Activated B cell treated with CpG ODN at 0.5 μM for 24 hours (primary cell): ENCODE measurements at places on chromosomes 7 and 10.

GRCh38 chr7:38978491-38978890 lies 782 bp downstream of the POU6F2 start:
- DNase-seq, result no peak
- no peak overlapping the region for H3K4me3 ChIP-seq
- no peak overlapping the region for H3K27ac ChIP-seq
- no peaks in the 10 kb centered on the region for H3K36me3 ChIP-seq

GRCh38 chr10:52194191-52194590 lies 119.9 kb upstream of the DKK1 start:
- no peaks in the 10 kb centered on the region for H3K4me1 ChIP-seq
- no peak overlapping the region for H3K27ac ChIP-seq
- H3K27me3 ChIP-seq, result no peaks in the 10 kb centered on the region

GRCh38 chr10:124248056-124249045 lies 155.0 kb upstream of the CHST15 start:
- no peak overlapping the region for H3K27ac ChIP-seq
- peaks cover 38% of the 10 kb centered on the region for H3K4me1 ChIP-seq
- H3K27me3 ChIP-seq, result no peaks in the 10 kb centered on the region
- no peak overlapping the region for H3K4me3 ChIP-seq
- no peak for DNase-seq

GRCh38 chr7:96579119-96579518 lies 130.5 kb downstream of the SEM1 start:
- DNase-seq, result no peak
- H3K27me3 ChIP-seq, result no peaks in the 10 kb centered on the region
- H3K4me1 ChIP-seq, result no peaks in the 10 kb centered on the region
- H3K36me3 ChIP-seq, result no peaks in the 10 kb centered on the region

DNA sequence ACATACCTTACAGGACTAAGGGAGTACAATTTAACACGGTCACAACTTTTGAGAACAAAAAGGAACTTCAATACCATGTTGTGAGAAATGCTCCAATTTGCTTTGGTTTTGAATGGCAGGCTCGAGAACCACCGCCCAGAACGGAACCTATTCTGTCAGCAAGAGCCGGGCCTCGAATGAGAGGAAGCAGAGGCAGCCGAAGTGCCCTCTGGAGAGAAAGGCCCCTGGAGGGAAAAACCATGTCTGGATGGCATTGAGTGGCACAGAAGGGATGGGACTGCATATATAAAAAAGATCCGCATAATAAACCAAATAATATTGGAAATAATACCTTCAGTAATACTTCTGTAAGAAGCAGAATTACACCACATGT lies 85.6 kb downstream of the CHST15 start:
- no peaks in the 10 kb centered on the region for H3K4me1 ChIP-seq
- H3K27ac ChIP-seq, result no peak overlapping the region
- DNase-seq, result no peak
- H3K27me3 ChIP-seq, result no peaks in the 10 kb centered on the region
- peaks cover 63% of the 10 kb centered on the region for H3K36me3 ChIP-seq

DNA sequence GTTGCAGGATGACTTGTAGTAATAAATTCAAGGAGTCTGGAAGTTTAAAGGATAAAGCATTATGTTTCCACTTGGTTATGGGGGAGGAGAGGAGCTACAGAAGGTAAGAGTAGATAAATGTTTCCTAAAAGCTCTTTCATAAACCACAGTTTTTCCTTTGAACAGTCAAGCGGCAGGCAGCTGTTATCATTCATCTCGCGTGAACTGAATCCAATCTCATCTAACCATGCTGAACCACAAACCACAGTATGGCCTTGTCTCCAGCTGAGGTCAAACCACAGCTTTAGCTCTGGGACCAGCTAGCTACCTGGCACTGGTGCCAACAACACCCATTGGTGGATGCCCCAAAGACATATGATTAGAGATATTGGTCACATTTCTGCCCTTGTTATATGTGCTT lies 63.3 kb downstream of the NOC3L start:
- H3K27me3 ChIP-seq, result peaks cover 44% of the 10 kb centered on the region
- no peak overlapping the region for H3K4me3 ChIP-seq
- H3K4me1 ChIP-seq, result no peaks in the 10 kb centered on the region
- no peaks in the 10 kb centered on the region for H3K36me3 ChIP-seq

DNA sequence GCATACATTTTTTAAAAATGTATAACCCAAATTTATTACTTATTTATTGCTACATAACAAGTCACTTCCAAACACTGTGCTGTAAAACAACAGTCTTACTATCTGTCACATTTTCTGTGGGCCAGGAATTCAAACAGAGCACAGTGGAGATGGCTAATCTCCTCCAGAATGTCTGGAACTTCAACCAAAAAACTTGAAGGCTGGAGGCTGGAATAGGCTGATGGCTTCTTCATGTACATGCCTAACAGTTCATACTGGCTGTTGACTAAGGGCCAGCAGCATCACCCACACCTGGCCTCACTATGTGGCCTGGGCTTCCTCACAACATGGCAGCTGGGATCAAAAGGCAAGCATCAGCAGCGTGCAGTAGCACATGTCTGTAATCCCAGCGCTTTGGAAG lies 92.4 kb upstream of the KMT2E start:
- no peaks in the 10 kb centered on the region for H3K27me3 ChIP-seq
- H3K4me1 ChIP-seq, result peaks cover 5% of the 10 kb centered on the region
- no peak for DNase-seq
- H3K36me3 ChIP-seq, result no peaks in the 10 kb centered on the region
- no peak overlapping the region for H3K4me3 ChIP-seq

DNA sequence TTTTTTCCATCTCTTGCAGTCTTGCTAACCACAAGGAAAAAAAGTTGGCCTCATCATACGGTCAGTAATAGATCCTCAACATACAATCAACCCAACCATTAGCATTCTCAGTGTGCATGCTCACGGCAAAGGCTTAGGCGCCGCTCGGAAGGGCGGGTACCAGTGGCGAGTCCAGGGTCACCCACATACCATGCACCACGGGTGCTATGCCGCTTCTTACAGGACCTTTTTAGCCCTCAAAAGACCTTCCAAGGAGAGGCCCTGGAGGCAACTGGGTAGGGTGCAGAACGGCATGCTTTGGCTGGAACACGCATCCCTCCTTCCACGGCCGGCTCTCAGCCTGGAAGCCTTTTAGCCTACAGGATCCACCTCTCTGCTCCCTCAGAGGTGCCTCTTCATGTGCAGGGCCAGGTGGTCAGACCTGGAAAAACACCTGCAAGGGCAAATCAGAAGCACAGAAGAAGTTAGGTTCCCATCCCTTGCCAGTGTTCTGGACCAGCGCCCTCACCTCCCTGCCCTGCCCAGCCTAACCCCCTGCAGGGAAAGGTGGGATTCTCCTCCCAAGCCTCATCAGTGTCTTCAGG lies 5.8 kb downstream of the KLF6 start:
- H3K36me3 ChIP-seq, result peaks cover 95% of the 10 kb centered on the region
- no peak for DNase-seq
- peaks cover 70% of the 10 kb centered on the region for H3K4me1 ChIP-seq
- peak overlapping the region; percentile 36 for H3K27ac ChIP-seq
- H3K27me3 ChIP-seq, result no peaks in the 10 kb centered on the region

DNA sequence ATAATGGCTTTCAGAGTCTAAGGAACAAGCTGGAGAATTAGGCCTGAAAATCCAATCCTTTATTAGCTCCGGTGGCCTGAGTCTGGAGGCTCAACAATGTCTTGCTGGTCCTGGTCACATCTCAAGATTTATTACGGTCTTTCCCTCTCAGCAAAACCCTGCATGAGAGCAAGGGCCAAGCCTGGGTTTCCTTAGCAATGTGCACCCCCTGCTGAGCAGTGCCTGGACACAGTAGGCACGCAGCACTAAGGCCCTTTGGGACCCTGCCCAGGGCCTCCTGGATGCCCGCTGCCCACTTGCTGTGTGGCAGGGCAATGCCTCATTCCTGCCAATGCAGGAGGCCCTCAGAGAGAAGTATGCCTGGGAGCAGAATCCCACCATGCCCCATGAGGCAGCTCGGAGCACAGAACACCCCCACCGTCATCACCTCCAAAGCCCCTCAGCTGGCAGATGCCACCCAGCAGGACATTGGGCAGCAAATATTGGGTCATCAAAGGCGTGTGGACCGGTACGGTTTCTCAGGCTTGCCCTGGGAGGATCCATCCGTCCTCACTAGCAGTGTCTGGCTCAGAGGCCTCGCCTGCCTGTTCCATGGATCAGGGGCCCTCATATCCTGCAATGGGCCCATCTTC lies 156.4 kb downstream of the OAT start:
- no peaks in the 10 kb centered on the region for H3K36me3 ChIP-seq
- H3K27me3 ChIP-seq, result no peaks in the 10 kb centered on the region
- DNase-seq, result no peak

DNA sequence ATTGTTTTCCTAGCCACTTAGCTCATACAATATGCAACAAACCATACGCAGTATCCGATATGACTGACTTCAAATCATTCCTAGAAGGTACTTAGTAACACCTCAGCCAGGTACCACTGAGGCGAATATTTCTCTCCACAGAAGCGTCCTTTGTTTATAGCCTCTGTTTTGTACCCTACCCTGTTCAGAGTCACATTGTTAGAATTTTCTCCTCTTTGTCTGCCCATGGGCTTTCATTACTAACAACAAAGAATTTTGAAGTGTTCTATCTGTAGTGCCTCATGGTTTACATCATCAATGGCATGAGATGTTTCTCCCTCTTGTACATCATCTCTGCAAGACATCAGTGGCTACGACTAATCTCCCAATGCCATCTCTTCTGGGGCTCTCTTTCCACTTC lies 212.4 kb upstream of the GLI3 start:
- no peak for DNase-seq
- no peak overlapping the region for H3K27ac ChIP-seq

GRCh38 chr7:81327468-81328266 lies 408.8 kb upstream of the SEMA3C start:
- no peak overlapping the region for H3K4me3 ChIP-seq
- no peak overlapping the region for H3K27ac ChIP-seq
- H3K27me3 ChIP-seq, result no peaks in the 10 kb centered on the region
- H3K4me1 ChIP-seq, result no peaks in the 10 kb centered on the region

DNA sequence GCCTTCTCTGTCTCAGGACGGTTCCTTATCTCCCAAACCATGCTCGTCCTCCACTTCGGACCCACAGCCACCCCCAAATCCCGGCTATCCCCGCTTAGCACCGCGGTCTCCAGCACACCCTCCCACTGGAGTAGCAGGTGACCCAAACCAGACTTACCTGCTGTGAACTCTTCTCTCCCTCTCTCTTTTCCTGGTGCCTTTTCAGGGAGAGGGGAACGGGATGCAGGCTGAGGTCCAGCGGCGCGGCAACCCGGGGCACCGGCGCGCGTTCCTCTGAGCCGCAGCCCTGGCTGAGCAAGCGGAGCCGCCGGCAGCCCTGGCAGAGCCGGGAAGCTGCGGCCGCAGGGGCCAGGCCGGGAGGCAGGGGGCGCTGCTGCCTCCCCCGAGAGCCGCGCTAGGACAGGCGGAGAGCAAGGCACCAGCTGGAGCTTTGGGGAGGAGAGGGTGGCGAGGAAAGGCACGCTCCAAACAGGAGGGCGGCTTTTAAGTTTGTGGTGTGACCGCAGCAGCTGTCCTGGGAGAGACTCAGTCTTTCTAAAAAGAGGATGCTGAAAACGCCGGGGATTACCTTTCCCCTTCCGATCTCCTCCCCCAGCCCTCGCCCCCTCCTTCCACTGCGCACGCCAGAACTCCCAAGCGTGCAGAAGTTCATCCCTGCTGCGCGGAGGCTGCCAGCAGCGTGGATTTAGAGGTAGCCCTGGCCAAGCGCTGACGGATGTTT lies at the start of gene SEMA3D:
TSS of gene SEMA3D (minus strand) at position 536 of the 721 bp plus-strand sequence. CDS start 65,165 bp downstream, outside the sequence.
- H3K36me3 ChIP-seq, result no peaks in the 10 kb centered on the region
- peaks cover 22% of the 10 kb centered on the region for H3K27me3 ChIP-seq
- peaks cover 21% of the 10 kb centered on the region for H3K4me1 ChIP-seq
- peak within 1 kb of the TSS; percentile 83 for H3K4me3 ChIP-seq
- H3K27ac ChIP-seq, result no peak within 1 kb of the TSS
- DNase-seq, result peak; percentile 61

- H3K27me3 ChIP-seq, result no peaks in the 10 kb centered on the region
- no peaks in the 10 kb centered on the region for H3K36me3 ChIP-seq
- H3K4me1 ChIP-seq, result no peaks in the 10 kb centered on the region
- H3K4me3 ChIP-seq, result no peak overlapping the region
- no peak for DNase-seq
- no peak overlapping the region for H3K27ac ChIP-seq
These were observed 866.3 kb downstream of the ANKRD7 start for GRCh38 chr7:119090851-119091250.

DNA sequence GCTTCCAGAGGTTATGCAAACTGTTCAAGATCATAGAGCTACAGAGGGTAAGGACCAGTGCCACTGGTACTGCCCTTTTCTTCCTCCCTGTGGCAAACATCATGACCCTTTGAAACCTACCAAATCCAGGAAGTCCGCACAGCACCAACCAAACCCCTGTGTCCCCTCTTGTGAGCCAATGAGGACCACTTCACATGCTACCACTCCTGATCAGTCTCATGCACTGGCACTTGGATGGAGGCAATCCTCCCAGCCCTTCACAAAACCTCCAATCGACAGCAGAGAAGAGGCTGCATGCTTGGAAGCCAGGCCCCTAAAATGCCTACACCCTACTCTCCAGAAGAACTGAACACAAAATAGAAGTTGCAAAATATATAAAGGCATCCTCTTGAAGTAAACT lies 248.0 kb downstream of the TNS3 start:
- H3K4me3 ChIP-seq, result no peak overlapping the region
- no peaks in the 10 kb centered on the region for H3K27me3 ChIP-seq
- no peak overlapping the region for H3K27ac ChIP-seq
- H3K36me3 ChIP-seq, result peaks cover 73% of the 10 kb centered on the region

DNA sequence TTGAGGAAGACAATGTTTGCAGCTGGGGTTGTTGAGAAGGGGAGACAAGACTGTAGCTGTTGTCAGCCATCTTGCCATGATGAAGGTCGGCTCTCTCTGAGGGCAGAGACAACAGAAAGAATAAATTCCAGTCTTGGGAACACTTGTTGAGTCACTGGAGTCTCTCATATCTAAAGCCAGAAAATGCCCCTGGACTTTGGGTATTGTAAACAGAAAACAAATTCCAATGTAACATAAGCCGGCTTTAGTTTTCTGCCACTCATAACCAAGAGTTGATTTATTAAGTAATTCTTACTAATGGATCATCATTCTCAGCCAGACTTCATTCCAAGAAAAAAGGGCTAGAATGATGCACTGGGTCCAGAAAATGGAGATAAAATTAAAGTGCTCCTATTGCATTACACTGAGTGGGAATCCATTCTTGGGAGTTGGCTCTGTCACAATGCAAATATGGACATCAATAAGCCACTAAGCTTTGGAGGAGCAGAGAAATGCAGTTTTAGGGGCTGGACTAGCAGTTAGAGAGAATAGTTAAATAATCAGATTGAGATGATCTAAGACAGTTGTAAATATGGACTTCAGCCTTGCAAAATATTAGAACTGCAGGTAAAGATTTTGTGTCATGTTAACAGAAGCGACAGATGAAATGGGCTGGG lies 78.9 kb downstream of the ADAM12 start:
- DNase-seq, result no peak
- no peaks in the 10 kb centered on the region for H3K36me3 ChIP-seq
- no peak overlapping the region for H3K27ac ChIP-seq
- no peak overlapping the region for H3K4me3 ChIP-seq
- no peaks in the 10 kb centered on the region for H3K4me1 ChIP-seq

GRCh38 chr10:80171248-80171660 lies 34.1 kb downstream of the ANXA11 start:
- peaks cover 61% of the 10 kb centered on the region for H3K36me3 ChIP-seq
- H3K27ac ChIP-seq, result no peak overlapping the region
- H3K27me3 ChIP-seq, result no peaks in the 10 kb centered on the region
- no peak for DNase-seq
- no peak overlapping the region for H3K4me3 ChIP-seq
